GM04504 (cell line): ENCODE measurements at places on chromosomes 6 and 20.

GRCh38 chr6:18269253-18269652 is 4.9 kb upstream of the DEK start:
- peak; percentile 25 for DNase-seq

DNA sequence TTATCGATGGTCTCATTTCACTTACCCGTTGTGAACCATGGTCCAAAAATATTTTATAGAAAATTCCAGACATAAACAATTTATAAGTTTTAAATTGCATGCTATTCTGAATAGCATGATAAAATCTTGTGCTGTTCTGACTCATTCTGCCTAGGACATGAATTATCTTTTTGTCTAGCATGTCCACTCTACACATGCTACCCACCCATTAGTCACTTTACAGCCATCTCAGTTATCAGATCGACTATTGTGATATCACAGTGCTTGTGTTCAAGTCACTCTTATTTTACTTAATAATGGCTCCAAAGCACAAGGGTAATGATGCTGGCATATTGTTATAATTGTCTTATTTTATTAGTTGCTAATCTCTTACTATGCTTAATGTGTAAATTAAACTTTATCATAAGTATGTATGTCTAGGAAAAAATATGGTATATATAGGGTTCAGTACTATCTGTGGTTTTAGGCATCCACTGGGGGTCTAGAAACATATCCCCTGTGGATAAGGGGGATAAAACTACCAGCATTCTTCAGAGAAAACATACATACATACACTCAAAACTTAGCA is 252.0 kb upstream of the HTR1E start:
- no peak for DNase-seq

DNA sequence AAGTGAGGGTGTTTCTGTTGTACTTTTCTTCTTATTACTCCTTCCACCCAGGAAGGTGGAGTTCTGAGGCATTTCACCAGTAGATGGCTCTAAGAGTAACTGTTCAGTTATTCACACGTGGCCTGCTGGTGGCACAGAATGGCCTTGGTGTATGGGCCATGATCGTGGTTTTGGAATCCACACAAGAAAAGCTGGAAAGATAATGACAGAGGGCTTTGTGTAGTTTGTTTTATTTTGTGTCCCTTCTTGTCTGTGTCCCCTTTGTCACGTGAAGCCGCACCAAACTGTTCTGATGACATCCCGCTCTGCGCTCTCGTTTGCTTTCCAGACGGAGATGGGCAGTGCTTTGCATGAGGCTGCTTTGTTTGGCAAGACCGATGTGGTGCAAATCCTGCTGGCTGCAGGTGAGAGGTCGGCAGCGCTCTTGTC is 93.4 kb downstream of the ANKS1A start:
- DNase-seq = no peak

- no peak for DNase-seq
These were observed 39.0 kb downstream of the MAN1A1 start for GRCh38 chr6:119310486-119311036.

DNA sequence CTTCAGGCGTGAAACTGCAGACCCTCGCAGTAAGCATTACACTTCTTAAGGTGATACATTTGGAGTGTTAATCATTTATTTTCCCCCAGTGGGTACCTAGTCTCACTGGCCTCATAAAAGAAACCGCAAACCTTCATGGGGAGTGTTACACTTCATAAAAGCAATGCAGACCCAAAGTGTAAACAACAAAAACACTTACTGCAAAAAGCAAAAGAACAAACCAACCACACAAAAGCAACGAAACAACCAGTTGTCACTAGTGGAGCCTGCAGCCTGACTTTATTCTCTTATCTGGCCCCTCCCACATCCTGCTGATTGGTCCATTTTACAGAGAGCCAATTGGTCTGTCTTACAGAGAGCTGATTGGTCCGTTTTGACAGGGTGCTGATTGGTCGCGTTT is 23.8 kb downstream of the LY86 start:
- no peak for DNase-seq

DNA sequence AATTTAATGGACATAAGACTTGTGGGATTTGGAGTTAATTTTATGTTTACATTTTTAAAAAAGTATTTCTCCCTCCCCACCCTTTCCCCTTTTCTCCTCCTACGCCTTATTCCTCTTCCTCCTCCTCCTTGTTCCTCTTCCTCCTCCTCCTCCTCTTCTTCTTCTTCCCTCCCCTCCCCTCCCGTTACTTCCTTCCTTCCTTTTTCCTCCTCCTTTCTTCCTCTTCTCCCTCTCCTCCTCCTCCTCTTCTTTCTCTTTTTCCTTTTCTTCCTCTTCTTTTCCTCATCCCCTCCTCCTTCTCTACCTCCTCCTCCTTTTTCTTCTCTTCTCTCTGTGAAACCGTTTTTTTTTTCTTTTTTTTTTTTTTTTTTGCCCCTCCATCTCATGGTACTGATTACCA is 139.6 kb downstream of the EYA4 start:
- DNase-seq = no peak

GRCh38 chr20:50977066-50978021 is 18.7 kb downstream of the MOCS3 start:
- no peak for DNase-seq

- DNase-seq = no peak
These were observed 46.1 kb upstream of the TULP4 start for GRCh38 chr6:158266131-158266530.

GRCh38 chr20:37697314-37697713 is 3.5 kb downstream of the CTNNBL1 start:
- DNase-seq = no peak

DNA sequence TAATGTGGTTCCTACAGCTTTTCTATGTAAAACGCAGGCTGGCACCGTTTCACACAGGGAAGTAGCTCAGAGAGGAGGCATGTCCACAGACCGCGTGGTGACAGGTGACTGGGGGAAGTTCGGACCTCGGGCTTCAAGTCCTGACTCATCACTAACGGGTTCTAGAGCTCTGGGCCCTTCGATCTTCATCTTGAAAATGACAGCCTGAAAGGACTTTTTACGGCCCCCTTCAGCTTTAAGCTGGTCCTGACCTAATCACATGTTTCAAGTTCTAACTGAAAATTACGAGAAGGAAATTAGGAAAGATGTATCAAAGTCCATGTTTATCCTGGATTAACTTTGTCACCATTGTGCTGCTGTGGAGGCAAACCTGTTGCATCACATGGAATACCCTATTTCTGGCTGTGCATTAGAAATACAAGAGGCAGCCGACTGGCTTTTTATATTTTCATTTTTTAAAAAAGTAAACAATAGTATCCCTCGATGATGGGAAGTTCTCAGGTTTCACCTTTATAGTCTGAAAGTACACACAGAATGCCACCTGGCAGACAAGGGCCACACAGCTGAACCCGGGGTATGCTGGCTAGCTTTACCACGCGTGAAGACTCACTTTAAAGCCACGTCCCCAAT is 2.0 kb downstream of the MAN1A1 start:
- DNase-seq = no peak

DNA sequence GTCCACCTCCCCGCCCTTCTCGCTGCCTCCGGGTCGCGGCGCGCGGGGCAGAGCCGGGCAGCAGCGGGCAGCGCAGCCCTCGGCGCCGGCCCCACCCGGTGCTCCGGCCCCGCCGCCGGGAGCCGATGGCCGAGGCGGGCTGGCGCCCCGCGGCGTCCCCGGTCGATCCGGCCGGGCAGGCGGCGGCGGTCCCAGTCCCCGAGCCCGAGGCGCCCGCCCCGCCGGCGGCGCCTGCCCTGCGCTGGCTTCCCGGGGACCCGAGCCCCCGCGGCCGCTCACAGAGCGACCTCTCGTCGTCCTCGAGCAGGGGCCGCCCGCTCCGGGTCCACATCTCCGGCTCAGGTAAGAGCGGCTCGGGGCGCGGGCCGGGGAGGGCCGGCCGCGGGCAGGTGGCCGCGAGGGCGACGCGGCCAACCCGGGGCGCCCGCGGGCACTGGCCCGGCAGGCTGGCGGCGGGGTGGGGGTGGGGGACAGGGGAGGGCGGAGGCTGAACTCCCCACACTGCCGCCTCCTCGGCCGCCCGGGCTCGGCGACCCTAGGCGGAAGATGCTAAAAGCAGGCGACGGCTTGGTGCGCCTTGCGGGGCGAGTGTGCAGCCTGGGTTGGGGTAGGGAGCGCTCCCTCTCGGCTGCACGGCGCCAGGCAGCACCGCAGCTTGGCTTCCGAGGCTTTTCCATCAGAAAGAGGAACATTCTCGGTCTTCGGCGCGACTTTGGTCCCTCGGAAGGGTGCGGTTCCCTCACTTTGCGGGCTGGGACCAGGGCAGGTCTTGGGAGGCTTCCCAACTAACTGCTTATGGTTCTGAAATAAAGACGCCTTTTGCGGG is 25.6 kb upstream of the FUCA2 start:
- DNase-seq = no peak

- DNase-seq = no peak
These were observed 17.4 kb upstream of the BMP7 start for GRCh38 chr20:57283860-57284259.

- DNase-seq = no peak
These were observed 564.3 kb downstream of the LMBRD1 start for GRCh38 chr6:69232496-69232895.

DNA sequence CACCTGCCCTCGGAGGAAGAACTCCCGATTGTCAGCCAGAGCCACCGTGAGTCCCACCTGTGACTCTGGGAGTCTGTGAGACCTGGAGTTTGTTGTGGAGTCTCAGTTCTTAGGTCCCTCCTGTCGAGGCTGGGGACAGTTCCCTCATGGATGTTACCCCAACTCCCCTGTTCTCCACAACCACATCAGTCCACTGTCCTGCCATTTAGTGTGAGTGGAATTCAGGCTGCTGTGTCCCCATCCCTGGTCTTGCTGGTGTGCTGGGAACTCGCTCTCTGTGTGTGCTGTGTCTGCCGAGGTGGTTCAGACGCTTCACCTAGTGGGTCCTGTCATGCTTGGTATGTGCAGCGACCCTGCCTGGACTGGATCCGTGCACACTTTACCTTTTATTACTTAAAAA is 163.2 kb downstream of the DTNBP1 start:
- DNase-seq = no peak

DNA sequence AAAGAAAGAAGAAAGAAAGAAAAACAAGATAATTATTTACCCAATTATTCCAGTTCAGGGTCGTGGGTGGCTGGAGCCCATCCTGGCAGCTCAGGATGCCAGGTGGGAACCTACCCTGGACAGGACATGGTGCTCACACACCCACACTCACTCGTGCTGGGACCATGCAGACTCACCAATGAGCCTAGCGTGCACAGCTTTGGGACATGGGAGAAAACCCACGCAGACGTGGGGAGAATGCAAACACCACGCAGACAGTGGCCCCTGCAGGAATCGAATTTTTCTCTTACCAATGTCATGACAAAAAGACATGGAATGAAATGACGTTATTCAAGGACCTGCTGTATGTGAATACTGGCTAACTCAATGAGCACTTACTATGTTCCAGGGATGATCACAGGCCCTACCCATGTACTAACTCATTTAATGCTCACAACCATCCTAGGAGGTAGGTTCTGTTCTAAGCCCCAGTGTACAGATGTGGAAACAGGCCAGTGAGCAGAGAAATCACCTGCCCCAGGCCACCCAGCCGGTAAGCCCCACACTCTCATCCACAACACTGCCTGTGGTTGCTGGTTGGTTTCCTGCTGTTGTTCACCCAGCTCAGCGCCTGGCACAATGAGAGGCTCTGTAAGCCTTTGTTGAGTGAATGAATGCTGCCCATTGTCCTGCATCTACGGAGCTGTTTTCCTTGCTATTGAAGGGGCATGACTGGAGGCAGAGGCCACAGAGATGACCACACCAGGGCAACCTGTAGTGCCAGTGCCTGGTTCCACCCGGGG is 6.8 kb upstream of the PI16 start:
- DNase-seq = no peak

GRCh38 chr6:16555550-16555949 is 205.7 kb downstream of the ATXN1 start:
- DNase-seq = no peak

DNA sequence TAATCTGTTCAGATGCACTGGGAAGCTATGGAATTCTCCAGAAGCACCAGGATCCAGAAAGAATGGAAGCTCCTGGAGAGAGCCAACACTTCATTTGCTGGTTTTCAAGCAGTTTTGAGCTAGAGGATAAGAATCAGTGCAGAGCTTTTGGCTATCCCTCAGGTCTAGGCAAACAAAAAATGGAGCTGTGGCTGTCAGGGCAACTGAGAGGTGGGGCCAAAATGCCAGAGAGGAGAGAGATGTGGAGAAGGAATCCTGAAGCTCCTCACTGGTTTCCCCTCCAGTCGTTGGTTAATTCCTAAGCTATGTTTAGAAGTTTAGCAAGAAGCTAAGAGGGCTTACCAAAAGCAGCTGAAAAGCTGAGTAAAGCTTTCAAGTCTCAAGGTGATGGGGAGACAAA is 294.2 kb upstream of the JARID2 start:
- no peak for DNase-seq

GRCh38 chr6:84204011-84204410 is 23.4 kb downstream of the CEP162 start:
- no peak for DNase-seq

DNA sequence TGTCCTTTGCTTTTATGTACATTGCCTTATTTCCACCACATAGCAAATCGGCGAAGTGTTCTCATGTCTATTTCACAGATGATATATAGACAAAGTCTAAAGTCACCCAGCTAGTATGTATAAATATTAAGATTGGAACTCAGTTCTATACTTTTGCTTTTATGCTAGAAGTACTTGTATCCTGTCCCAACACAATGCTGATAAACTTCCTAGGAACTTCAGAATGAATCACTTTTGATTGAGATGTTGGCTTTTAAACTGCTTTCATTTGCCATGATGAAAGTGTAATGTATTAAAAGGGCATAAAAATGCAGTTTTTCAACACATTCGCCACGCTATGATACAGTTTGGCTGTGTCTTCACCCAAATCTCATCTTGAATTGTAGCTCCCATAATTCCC is 50.8 kb downstream of the GCLC start:
- DNase-seq = no peak

DNA sequence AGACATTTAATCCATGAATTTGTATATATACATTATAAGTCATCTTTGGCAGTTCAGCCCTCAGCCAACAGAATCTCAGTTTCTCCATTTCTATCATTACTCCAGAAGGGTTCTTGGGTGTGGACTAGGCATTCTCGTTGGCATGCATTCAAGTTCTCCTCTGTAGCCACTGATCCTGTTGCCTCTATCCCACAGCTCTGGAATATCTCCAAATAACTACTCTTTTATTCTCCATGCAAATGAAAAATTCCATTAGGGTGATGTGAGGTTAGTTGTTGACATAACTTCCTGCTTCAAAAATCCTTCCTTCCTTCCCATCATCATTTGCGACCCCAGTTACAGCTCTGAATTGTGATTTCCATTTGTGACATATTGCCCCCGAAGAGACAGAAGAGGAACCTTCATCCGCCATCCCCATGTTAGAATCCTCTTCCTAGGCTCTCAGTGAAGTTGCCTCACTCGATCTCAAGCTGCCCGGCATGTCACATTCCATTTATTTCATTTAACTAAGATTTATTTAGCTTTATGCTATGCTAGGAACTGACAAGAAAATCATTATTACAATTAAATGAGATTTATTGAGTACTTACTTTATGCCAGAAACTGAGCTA is 93.7 kb upstream of the EDN1 start:
- DNase-seq = peak; percentile 14

GRCh38 chr20:25077610-25078169 is 4.3 kb downstream of the VSX1 start:
- no peak for DNase-seq
